Bronchial smooth muscle cell (primary cell): ENCODE measurements at places on chromosomes 5 and 9. TPM values are rescaled to one million over a fixed set of nuclear protein-coding genes. Genes with fewer than 3 reads are reported as not detected.

OLFM1 gene
- 1.1 and 4.5 TPM in 2 replicates for total RNA-seq

PCDHGA3 gene
- 1.0 and 1.9 TPM in 2 replicates for total RNA-seq

SURF2 gene
- 13.9 and 14.6 TPM in 2 replicates for total RNA-seq

CSF2 gene
- not detected in 2 replicates for total RNA-seq

ANKDD1B gene
- total RNA-seq: 0.95 and 1.3 TPM in 2 replicates

UBE2QL1 gene
- total RNA-seq: under 0.01 TPM in 1 of 2 replicates, not detected in the other
